Right ventricle myocardium superior (tissue), 1 donor: ENCODE measurements at places on chromosomes 5 and 9. TPM values are rescaled to one million over a fixed set of nuclear protein-coding genes. Genes with fewer than 3 reads are reported as not detected.

Gene C5orf34
- total RNA-seq, result 0.40 TPM

Gene ZNF366
- 8.0 TPM for total RNA-seq

Gene ESM1
- total RNA-seq, result not detected

DNA sequence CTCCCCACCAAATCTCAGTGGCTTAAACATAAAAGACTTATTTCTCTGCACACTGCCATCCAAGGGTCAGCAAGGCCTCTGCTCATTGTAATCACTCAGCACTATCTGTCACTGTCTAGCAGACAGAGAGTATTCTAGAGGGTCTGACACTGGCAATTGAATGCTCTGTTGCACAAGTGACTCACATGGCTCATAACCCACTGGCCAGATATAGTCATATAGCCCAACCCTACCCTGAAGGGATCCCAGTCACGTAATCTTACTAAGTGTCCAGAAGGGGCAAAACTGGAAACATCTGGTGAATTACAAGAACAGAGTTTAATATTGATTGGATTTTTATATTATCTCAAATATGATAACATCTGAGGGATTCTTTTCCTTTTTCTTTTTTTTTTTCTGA lies 80.7 kb downstream of the TSSK1B start:
- DNase-seq, result no peak

GRCh38 chr9:129348890-129349664 lies 171.0 kb upstream of the IER5L start:
- DNase-seq, result peak; percentile 34

GRCh38 chr5:175680020-175680419 lies 22.1 kb downstream of the HRH2 start:
- no peak for DNase-seq

DNA sequence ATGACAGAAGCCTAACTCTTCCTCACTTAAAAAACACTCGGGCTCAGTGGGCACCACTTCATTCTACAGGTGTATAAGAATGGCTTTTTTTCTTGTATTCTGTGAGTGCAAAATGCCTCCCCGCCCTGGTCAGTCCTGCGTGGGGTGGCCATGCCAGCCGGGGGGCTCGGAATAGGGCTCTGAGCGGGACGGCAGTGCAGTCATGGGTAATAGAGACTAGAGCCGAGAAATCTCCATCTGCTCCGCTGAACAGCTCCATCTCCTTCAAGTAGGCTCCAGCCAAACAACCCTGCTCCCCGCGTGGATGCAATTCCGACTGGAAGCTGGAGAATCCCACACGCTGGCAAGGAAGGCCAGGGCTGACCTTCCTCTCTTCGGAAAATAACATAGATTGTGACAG lies 317.0 kb upstream of the IRX4 start:
- DNase-seq, result no peak

- no peak for DNase-seq
Observed at GRCh38 chr9:14220256-14220655, 93.7 kb downstream of the NFIB start.

GRCh38 chr5:53446908-53447307 lies 33.5 kb upstream of the FST start:
- DNase-seq, result no peak

DNA sequence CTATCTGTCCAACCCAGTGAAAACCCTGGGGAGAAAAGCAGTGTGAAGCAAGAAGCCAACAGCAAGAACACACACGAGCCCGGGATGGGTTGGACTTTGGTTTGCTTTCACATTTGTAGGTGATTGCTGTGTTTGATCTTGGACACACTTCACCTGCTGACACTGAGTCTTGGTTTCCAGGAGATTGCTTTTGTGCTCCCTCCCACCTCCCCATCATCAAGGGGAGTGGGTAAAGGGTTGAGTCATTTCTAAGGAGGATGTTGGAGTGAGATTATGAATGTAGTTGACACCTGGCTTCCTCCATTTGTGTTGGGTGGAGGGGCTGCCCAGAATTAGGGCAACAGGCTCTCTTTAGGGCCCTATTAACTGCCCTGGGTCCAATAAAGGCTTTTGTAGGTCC lies 37.5 kb downstream of the ANKDD1B start:
- no peak for DNase-seq

DNA sequence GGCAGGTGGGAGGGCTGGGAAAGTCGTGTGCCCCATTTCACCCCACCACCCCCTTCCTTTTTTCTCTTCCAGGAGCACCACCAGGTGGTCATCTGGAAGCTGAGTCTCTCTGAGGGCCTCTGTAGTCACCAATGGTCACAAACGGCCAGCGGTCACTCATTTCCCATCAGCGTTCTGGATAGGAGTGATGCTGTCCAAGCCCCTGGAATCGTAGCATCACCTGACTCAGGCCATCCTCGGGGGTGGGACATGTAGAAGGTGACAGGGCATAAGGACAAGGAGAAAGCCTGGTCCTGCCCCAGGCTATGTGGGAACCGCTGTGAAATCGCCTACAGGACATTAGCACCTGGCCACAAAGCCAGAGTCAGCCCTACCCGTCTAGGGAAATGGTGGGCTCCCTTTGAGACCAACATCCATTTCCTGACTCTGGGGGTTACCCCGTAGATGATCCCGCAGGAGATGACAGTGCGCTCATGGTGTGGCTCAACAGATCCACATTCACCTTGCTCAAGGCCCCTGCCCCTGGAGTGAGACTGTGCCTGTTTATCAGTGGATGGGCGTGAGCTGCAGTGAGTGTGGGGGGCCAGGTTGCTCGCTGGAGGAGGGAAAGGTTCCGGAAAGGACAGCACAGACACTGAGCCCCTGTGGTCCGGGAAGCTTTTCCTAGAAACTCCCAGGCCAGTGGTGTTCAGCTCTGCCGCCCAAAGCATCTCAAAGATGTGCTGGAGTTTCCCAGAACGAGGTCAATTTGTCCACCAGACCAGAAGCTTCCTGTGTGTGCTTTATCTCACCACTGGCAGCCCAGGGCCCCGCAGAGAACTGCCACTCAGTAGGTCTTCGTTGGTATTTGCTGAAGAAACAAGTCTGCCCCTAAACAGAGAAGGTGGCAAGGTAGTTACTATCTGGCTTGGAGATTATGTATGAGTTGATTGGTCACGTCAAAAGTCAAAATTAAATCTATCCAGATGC lies 61.1 kb upstream of the UNC5A start:
- no peak for DNase-seq

- DNase-seq, result no peak
Observed at GRCh38 chr5:172502969-172503368, 48.6 kb upstream of the SH3PXD2B start.

DNA sequence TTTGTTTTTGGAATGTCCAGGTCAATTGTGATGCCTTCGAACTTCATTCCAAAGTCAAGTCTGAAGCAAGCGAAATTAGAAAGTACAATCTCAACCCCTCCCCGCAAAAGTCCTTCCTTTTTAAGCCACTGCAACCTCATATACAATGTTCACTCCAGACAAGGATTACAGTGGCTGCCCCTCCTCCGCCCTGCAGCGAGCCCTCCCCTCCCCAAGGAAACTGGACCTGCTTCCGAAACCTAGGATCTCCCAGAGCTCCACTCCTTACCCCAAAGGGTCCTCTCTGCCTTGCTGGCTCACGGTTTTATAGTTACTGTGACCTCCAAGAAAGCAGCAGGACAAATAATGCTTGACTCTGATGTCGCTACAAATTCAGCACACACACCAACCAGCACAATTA lies 10.4 kb downstream of the LRRC14B start:
- no peak for DNase-seq

Gene MEGF10
- 0.78 TPM for total RNA-seq

Gene BARHL1
- not detected for total RNA-seq

DNA sequence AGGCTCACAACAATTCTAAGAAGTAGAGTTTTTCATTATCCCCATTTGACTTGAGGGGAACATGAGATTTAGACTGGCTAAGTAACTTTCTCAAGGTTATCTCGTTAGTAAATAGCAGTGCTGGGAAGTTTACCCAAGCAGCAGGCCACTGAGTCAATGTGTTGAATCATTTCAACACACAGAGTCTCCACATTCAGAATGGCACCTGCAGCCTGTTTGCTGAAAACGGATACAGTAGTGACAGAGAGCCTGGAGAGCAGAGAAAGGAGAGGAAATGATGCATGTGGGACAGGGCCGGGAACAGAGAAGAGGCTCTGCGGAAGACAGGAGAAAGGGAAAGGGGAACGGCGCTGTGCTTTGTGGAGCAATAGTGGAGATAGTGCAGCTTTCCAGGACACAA lies 33.5 kb upstream of the ZSWIM6 start:
- no peak for DNase-seq

- DNase-seq, result no peak
Observed at GRCh38 chr9:131677444-131678180, 62.3 kb downstream of the RAPGEF1 start.

DNA sequence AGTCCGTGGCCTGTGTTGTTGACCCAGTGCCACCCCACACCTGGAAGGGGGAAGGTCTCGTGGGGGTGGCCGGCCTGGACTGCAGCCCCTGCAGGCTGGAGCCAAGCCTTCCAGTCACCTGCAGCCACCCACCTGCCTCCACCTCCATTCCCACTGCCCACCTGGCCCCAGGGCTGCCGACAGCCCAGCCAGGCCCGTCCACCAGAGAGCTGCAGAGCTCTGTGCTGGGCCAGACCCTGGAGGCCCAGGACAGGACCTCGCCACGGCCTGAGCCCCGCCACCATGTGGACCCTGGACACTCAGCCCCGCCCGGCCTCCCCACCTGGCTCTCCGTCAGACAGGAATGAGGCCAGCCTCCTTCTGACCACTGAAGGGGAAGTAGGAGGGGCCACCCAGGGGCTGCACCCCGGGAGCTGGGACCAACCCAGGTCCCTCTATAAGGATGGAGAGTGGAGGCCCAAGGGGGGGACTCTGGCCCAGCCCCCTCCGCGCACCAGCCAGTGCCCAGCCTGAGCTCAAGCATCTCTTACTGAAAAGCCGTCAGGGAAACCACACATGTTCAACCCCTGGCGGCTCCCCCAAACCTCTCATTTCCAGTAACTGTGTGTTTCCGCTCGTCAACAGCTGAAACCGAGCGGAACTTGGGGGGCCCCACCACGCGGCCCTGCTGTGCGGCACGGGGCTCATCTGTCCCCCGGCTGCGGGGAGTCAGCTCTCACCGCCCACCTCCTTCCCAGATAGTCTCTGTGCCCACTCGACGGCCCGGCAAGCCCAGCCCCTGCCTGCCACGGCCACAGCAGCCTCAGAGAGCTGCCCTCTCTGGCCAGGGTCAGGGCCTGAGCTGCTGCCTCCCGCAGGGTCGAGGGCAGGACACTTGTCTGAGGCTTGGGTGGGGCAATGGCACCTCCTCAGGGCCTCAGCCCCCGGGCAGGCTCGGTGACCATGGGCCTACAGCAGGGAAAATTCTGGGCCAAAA lies 12.8 kb downstream of the NOTCH1 start:
- no peak for DNase-seq
